ENCODE measurements at places on chromosomes 7 and 10.
A peak's percentile ranks its signal among the peaks of the same experiment; 100 is the strongest.

- no peak for DNase-seq
Measured at GRCh38 chr7:76050545-76050944, 2.6 kb downstream of the MDH2 start.

DNA sequence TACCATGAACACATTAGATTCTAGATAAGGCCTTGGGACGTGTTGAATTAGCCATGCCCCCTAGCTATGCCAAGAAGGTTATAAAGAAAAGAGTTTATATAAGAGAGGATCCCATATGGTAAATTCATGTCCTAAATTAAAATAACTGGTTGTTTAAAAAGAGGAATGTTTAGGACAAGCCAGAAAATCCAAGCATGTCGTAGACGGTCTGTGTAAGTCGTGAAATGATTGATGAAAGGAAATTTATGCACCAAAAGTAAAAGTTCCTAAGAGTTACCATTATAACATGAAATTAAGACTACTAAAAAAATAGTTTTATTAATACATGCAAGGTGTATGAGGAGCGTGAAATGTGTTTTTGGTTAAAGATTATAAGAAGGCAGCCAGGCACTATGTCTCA is 624.9 kb downstream of the ARL4A start:
- DNase-seq = no peak

GRCh38 chr10:32232378-32232777 is 114.6 kb downstream of the EPC1 start:
- DNase-seq = no peak

DNA sequence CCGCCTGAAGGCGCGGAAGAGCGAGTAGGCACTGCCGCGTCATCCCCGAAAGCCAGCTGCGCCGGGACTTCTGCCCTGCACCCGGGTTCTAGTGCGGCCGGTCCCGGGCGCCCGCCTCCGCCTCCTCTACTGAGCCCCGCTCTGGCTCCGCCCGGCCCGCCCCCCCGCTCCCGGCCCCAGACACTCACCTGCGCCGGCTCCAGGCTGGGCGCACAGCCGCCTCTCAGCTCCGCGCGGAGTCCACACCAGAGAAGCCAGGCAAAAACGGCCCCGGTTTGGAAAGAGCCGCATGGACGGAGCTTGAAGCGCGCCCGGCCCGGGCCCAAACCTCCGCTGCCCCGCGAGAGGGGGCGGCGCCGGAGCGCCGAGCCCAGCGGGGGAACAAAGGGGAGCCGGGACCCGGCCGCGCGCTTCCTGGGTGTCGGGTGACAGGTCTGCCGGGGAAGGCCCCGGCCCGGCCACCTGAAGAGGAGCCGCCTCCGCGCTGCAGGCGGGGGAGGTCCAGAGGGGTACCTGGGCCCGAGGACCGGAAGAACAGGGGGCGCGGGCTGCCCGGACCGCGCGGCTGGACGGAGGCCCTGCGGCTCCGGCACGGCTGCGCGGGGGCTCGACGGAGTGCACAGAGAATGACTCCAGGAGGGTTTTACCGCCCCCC is 168.2 kb downstream of the NRF1 start:
- DNase-seq = no peak

- no peak for DNase-seq
Measured at GRCh38 chr10:51642581-51642980, 56.8 kb downstream of the CSTF2T start.

GRCh38 chr7:16051561-16052255 is 365.2 kb upstream of the MEOX2 start:
- no peak for DNase-seq

DNA sequence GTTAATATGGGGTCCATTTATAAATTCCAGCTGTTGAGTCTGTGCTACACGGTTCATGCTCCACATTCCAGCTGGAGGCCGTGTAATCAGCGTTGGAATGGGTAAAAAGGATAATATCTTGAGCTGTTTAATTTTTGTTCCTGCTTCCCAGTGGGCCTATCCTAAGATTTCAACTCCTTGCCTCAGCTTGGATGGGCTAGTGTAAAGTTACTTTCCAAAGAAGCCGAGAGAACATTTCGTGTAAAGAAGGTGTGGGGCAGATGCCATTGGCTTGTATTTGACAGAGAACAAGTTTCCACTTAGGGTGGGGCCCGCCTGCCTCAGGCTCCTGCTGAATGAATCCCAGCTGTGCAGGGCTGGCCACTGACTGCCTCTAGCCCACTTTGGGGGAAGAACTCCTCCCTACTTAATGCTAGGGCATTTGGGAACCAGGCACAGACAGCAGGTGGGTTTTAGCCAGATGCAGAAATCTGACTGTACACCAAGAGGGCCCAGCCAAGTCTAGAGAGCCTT is 125.9 kb upstream of the LYZL2 start:
- no peak for DNase-seq

- no peak for DNase-seq
Measured at GRCh38 chr7:90298145-90299038, 22.7 kb downstream of the FAM237B start.

DNA sequence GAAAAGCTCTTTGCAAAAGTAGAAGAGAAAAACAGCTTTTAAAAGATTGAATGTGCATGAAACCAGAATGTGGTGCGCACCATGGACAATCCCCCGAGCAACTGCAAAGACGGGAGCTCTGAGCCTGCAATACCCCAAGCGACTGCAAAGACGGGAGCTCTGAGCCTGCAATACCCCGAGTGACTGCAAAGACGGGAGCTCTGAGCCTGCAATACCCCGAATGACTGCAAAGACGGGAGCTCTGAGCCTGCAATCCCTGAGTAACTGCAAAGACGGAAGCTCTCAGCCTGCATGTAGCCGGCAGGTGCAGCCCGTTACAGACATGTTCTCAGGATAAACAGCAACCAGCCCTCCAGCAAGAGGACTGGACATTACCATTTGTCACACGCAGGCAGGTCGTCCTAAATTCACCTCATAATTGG is 6.2 kb downstream of the ZNF775 start:
- DNase-seq = no peak

DNA sequence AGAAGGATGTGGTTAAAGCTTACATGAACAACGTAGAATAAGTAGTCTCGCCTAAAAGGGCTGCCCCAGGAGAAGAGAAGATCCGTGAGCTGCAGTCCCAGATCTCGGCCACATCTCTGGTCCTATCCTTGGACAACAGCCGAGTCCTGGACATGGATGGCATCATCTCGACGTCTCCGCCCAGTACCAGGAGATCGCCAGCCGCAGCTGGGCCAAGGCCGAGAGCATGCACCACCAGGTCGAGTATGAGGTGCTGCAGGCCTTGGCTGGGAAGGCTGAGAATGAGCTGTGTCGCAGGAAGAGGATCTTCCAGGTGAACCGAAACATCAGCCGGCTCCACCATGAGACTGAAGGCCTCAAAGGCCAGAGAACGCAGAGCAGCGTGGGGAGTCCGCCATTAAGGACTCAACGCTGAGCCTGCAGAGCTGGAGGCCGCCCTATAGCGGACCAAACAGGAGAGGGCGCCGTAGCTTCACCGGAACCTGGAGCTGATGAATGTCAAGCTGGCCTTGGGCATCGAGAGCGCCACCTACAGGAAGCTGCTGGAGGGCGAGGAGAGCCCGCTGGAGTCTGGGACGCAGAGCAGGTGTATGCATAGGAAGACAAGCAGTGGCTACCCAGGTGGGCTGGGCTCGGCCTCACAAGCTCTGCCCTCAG is 22.2 kb downstream of the LIPK start:
- DNase-seq = no peak

DNA sequence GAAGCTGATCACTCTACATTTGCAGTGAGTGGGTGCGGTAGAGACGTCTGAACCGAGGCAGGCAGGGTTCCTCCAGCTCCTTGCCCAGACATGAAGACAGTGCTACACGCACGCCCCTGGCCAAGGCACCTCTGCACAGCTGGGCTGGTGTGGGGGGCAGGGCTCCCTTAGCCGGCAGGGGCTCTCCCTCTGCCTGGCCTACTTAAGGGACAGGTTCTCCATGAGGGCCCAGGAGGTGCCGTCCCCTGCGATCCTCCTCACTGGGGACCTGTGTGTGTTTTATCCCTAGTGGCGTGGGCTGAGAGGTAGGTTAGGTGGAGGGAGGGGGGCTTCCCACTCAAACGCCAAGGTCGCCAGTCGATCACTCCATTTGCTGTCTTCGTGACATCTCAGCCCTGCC is 35.3 kb downstream of the IL15RA start:
- DNase-seq = no peak

- no peak for DNase-seq
Measured at GRCh38 chr7:89927762-89928161, 226.5 kb upstream of the STEAP1 start.

DNA sequence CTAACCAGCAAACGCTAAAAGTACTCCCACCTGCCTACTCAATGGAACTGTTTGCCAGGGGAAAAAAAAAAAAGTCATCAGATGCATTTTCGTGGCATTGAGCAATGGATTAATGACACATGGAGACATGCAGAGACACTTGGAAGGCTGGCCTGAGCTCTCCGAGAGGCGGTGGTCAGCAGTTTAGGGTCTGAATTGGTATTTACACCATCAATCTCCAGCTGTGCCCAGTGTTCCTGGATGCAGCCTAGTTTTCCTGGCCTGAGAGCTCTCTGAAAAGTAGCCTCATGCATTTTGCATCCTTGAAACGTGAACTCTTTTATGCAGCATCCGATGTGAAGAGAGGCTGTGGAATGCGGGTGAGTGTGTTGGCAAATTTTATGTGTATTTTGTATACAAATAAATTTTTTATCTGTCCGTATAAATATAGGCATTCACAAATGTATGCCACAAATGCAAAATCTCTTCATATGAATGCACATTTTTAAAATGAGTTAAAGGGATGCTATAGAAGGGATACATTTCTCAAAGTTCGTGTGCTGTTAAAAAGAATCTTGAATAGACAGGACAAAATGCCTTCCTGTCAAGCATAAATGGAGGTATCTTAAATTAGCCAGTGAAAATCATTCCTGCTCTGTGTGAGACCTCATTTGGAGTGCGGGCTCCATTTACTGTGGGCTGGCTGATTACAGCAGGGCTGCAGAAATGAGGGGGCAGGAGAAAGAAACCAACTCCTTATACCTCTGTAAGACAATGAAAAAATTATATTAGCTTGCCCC is 137.7 kb upstream of the PFKP start:
- no peak for DNase-seq

DNA sequence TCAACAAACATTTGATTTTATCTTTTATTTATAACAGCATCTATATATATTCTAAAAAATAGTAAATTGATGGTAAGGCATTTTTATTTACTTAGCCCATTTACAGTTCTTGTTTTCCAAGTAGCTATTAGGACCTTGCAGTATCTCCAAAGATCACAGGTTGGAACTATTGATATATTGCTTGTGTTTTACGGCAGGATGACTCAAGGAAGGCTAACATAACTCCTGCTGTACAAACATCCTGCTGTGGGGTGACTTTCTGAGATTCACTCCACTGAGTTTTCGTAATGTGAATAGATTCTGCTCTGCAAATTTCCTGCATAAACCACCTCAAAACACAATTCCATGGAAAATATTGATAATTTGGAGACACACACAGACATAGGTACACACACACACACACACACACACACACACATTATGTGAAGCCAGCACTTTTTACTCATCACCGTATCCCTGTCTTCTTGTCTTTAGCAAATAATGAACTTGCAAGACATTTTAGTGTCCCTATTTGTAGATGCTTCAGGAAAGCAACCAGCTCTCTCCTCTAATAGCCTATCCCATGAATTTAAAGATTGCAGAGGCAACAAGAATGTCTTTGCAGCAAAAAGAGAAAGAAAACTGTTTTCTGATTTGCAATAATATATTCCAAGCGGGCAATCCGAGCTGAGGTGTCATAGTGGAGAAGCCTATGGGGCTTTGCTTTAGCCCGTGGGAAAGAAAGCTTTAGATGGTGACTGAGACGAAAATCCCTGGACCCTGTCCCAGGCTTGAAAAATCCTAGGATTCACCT is 722 bp downstream of the AGR2 start:
- no peak for DNase-seq

GRCh38 chr10:124739119-124739921 is 4.9 kb downstream of the FAM53B start:
- no peak for DNase-seq

DNA sequence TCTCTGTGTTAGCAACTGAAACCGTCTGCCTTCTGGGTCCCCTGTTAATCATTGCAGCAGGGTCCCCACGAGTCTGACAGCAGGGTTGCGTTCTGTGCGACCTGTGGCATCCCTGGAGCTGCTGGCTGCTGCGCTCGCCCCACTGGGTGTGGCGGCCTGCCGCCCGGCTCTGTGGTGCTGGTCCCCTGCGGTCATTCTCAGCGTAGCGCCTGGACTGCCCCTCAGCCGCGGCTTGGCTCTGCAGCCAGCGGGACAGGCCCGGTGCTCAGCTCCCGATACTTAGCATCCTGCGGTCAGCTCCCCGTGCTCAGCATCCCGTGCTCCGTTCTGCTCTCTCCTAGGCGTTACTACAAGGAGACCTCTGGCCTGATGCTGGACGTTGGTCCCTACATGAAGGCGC is 35.0 kb downstream of the LHPP start:
- no peak for DNase-seq

- no peak for DNase-seq
Measured at GRCh38 chr7:84042110-84042539, 152.5 kb downstream of the SEMA3A start.

DNA sequence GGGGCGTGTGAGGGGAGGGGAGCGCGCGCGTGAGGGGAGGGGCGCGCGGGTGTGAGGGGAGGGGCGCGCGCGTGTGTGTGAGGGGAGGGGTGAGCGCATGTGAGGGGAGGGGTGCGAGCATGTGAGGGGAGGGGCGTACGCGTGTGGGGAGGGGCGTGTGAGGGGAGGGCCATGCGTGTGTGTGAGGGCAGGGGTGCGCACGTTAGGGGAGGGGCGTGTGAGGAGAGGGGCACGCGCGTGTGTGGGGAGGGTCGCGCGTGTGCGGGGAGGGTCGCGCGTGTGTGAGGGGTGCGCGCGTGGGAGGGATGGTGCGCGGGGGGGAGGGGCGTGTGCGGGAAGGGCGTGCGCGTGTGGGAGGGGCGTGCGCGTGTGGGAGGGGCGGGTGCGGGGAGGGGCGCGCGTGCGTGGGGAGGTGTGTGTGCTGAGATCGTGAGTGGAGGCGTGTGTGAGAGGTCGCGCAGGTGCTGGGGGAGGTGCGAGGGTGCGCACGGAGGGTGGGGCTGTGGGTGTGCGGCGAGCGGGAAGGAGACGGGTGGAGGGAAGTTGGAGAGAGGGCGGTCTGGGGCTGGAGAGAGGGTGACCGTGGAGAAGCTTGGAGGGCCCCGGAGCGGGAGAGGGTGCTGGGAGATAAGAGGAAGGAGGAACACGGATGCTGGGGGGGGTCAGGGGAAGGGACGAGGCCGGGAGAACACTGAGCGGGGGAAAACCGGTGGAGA is 19.7 kb downstream of the MXI1 start:
- peak; percentile 40 for DNase-seq

DNA sequence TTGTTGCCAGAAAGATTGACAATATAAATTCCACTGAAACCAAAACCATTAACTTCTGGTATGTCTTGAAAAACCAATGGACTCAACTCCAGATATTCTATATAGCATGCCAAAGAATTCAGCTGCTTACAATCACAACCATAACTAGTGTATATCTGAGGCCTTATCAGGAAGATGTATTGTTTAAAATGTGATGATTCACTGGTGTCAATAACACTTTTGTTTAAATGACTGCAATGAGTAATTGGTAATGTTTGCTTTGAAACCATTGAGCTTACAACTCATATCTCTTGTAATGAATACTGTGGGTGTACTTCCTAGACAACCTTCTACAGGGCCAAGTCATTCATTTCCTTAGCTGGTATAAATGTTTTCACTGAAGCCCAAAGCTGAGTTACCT is 727.9 kb upstream of the KCND2 start:
- DNase-seq = no peak

All from stimulated activated CD8-positive, alpha-beta memory T cell treated with anti-CD3 and anti-CD28 coated beads, Interleukin-15, amount 100 ng/mL, for 24 hours (primary cell).